ENCODE measurements at places on chromosomes 4 and X. TPM values are rescaled to one million over a fixed set of nuclear protein-coding genes. Genes with fewer than 3 reads are reported as not detected.

DNA sequence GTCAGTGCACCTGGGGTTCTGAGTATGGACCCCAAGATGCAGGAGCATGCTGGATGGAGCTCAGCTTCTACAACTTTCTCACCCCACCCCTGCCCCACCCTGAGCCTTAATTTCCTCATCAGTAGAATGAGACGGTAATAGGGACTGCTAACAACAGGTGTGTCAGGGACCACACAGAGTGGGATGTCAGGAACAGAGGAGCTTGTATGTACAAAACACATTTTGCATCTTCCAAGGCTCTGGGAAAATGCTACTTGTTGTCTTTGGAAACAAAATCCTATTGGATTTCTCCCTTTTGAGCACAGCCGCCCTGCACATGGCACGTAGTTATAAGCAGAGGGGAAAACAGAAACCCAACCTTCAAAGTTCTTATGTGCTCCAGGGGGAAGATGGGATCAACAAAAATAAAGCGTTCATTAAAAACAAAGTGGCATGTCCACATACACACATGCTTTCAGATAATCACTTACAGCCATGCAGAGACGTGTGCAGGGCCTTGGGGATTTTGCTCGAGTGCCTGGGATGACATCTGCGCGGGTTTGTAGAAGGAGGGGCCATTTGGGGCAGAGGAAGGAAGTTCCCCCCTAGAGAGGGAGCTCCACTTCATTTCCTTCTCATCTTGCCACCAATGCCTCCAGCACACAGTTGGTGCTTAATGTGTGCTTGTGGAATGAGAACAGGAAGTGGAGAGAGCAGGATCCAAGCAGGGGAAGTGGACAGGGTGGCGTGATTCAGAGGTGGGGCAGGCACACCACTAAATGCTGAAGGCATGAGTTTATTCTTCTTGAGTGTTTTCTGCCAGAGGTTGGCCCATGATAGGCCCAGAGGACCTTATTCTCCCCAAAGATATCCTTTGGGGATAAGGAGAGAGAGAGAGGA, 138.9 kb downstream of the SMIM20 start:
- DNase-seq, result no peak

DNA sequence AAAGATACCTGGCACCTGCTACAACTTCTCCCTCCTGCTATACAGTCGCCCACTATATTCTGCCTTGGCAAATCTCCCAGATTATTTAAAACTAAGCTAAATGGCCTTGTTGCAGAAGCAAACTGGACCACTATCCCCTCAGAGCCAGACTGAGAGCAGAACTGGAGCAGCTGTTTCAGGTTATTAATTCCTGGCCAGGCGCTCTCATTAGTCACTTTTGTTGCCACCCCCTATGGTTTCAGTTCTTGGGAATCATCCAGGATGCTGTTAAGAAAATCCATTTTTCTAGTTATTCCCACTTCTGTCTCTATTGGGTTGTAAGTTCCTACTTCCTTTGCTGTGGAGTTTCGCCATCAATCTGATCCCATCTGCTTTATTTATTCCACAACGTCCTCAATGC, 30.1 kb downstream of the ADGRA3 start:
- DNase-seq, result no peak

- no peak for DNase-seq
Measured at GRCh38 chr4:90113881-90114457, 13.2 kb upstream of the CCSER1 start.

Gene MCUB
- polyA plus RNA-seq, result 10.7 TPM

Gene UGT2A1
- 8.6 TPM for polyA plus RNA-seq

GRCh38 chrX:53085661-53086229, 3.6 kb downstream of the TSPYL2 start:
- DNase-seq, result no peak

- no peak for DNase-seq
Measured at GRCh38 chr4:104429150-104429741, 65.4 kb downstream of the CXXC4 start.

GRCh38 chr4:30721185-30722091, 1.3 kb downstream of the PCDH7 start:
- DNase-seq, result peak; percentile 36

Gene BCAP31
- 184 TPM for polyA plus RNA-seq

Gene CRLF2
- 0.12 TPM for polyA plus RNA-seq

GRCh38 chr4:111812114-111812513, 333.1 kb upstream of the FAM241A start:
- DNase-seq, result no peak

- DNase-seq, result no peak
Measured at GRCh38 chrX:97637289-97637688, 753.6 kb downstream of the RPA4 start.

GRCh38 chr4:128371876-128372275, 84.3 kb upstream of the PGRMC2 start:
- no peak for DNase-seq

Gene GUCY1A1
- 78.4 TPM for polyA plus RNA-seq

DNA sequence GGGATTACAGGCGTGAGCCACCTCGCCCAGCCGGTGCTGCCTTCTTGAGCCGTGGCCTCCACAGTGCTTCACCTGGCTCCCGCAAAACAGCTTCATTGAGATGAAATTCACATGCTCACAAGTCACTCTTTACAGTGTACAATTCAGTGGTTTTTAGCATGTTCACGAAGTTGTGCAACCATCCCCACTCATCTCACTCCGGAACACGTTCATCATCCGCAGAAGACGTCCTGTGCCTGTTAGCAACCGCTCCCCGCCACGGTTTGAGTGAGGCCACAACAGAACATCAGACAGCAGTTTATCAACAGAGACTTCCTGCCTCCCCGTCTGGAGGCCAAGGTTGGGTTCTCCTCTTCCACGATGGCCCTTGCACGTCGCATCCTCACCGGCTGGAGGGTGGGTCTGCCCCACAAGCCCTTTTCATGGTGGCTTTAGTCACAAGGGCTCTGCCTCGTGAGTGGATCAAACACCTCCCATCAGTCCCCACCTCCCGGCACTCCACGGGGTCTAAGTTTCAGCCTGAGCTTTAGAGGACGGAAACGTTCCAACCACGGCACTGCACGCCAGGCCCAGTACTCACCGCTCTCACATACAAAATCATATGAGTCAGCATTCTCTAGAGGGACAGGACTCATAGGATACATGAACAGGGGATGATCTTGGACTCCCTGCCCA, 29.6 kb upstream of the SPON2 start:
- DNase-seq, result no peak

Gene RFC1
- polyA plus RNA-seq, result 91.5 TPM

Gene MAGEA2B
- polyA plus RNA-seq, result not detected

DNA sequence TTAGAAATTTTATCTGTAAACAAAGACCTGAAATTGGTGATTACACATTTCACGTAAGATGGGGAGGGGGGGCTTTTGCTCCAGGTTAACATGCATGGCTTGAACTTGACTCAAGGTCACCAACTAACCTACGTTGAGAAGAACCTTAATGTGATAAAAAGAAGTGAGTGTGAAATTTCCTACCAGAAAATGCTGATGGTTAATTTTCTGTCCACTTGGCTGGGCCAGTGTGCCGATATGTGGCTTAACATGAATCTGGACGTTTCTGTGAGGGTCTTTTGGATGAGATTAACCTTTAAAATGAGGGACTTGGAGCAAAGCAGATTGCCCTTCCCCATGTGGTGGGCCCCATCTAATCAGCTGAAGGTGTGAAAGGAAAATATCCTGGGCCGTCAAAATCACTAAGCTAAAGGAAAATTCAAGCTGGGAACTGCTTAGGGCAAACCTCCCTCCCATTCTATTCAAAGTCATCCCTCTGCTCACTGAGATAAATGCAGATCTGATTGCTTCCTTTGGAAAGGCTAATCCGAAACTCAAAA, 107.3 kb upstream of the ENPP6 start:
- no peak for DNase-seq

DNA sequence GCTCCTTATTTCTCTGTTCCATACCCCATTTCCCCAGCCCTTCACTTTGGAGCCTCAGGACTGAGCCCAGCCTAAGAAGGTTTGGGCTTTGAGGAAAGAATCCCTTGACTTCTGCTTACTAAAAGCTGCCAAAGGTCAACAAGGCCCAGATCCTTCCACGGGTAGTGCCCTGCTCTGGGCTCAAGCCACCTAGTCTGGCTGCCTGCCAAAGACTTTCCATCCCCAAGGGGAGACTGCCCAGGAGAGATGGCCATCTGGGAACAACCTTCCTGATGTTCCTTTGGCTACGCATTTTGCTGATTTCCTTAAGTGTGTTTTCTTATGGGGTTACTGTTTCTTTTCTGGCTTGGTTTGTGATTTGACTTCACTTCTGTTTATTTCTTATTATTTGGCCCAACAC, 49.8 kb upstream of the NDP start:
- DNase-seq, result no peak

Gene RASGEF1B
- polyA plus RNA-seq, result 12.0 TPM

DNA sequence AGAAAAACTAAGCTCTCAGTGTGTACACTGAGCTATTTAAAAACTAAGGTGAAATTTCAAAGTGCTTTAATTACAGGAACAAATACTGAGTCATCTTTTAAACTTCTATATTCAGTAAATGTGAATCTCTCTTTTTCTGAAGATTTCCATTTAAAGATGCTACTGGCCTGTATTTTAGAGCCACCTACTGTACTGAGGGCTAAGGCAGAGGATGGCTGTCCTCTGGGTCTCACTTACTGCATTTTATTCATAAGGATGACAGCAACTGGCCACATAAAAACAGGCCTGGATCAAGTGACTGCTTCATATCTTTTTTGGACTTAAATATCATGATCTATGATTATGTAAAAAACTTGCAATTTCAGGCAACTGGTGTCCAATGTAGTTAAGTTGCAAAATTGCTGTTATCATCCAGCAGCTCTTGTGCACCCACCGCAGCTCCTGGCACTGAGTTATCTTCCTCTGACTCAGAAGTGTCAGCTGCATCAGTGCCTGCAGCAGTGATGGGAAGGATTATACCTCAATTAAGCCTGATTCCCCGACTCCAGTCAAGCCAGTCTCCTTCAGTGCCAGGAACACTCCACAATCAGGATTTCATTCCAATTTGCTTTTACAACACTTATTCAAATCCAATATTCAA, 1073.7 kb downstream of the PDHA2 start:
- DNase-seq, result no peak

DNA sequence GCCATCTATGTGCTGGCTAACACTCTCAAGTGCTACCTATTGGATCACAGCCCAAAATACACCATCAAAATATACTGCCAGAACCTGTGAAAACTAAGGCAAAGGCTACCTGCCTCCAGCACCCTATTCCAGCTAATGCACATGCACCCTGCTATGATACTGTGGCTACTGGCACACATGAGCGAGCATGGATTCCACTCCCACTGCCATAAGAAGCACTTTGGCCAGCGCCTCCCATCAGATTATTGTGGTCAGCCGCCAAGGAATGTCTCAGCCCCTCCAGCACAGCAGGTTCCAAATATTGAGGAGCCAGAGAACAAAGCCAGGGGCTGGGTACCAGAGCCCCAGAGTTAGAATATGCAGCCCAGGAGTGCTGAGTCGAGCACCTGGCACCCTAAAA, 32.5 kb upstream of the TMPRSS11F start:
- DNase-seq, result no peak

Gene TMSB15A
- polyA plus RNA-seq, result 80.4 TPM

- peak; percentile 51 for DNase-seq
Measured at GRCh38 chr4:74934016-74934831, 1.3 kb downstream of the PARM1 start.

- DNase-seq, result no peak
Measured at GRCh38 chrX:45803383-45803921, 602.8 kb upstream of the DIPK2B start.

Gene FGF5
- 0.03 TPM for polyA plus RNA-seq

GRCh38 chr4:42348247-42348646, 49.0 kb upstream of the SHISA3 start:
- DNase-seq, result no peak

- DNase-seq, result no peak
Measured at GRCh38 chr4:40857956-40858355, 108.2 kb downstream of the NSUN7 start.

GRCh38 chr4:70714079-70714887, 7.5 kb upstream of the RUFY3 start:
- DNase-seq, result no peak

DNA sequence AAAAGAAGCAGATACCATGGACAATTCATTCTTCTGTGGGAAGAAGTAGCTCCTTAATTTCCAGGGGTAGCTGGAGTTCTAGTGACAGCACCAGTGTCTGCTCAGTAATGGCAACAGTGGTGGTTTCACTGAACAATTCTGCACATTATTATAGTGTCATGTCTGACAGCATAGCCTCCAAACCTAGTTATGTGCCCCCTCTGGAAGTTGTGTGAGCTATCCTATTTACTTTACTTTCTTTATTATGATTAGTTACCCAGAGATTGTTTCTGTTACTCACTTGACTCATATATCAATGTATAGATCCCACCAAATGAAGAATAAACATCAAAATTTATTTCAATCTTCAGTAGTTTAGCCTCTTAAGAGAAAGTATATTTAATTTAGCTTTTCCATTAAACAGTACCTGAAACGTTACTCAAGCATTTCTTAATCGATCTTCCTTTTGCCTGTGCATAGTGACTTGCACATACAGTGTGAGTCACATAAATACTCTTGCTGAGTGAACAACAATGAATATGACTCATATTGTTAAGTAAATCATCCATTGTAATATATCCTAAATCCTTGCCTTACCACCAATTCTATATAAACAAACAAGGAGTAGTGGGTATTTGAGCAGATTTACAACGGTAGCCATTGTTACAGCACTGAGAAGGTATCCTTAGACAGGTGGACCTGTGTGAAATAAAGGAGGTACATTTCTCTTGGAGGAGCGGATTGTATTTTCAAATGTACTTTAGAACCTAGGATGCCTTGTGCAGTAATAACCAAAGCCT, 534.7 kb downstream of the ANKRD50 start:
- no peak for DNase-seq

- DNase-seq, result no peak
Measured at GRCh38 chr4:3712936-3713335, 53.2 kb upstream of the ADRA2C start.

Gene PFKFB1
- 0.73 TPM for polyA plus RNA-seq

DNA sequence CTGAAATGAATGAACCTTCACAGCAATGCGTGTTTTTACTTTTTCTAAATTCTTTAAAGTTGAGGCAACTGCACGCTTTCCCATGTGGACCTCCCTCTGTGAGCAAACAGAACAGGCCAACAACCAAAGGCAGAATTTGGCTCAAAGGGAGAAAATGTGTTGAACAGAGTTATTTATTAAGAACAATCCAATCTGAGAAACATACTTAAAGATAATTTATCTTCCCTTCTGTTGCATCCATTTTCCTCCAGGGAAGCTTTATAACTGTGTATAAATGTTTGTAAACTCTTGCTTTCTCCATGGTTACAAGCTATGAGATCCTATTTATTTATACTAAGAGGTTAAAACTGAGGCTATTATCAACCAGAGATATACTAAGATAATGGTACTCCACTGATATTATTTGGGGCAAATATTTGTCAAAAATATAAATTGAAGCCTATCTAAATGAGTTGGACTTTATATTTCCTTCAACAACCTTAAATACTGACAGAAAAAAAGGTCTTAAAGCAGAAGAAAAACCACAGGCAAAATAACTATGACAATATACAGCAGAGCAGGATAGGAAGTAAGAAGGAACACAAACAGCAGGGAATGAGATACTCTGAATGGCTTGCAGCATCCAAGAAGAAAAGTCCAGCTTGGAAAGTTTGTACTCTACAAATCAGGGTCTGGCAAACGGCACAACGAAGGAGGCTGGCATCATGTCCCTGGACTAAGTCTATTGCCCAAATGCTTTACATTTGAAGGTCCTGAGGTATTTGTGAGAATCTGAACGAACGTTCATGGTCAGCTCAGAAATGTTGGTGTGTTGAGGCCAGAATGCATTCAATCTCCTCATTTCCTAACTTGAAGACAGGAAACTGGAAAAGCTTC, 663.2 kb upstream of the INTU start:
- DNase-seq, result peak; percentile 27

Gene SSX3
- polyA plus RNA-seq, result not detected
